ENCODE measurements at places on chromosomes 7 and 10.

- no peaks in the 10 kb centered on the region for H3K27me3 ChIP-seq
- no peak overlapping the region for H3K4me3 ChIP-seq
- peak; percentile 52 for DNase-seq
- H3K4me1 ChIP-seq = no peaks in the 10 kb centered on the region
Measured at GRCh38 chr10:516764-517163, 172.7 kb downstream of the DIP2C start.

DNA sequence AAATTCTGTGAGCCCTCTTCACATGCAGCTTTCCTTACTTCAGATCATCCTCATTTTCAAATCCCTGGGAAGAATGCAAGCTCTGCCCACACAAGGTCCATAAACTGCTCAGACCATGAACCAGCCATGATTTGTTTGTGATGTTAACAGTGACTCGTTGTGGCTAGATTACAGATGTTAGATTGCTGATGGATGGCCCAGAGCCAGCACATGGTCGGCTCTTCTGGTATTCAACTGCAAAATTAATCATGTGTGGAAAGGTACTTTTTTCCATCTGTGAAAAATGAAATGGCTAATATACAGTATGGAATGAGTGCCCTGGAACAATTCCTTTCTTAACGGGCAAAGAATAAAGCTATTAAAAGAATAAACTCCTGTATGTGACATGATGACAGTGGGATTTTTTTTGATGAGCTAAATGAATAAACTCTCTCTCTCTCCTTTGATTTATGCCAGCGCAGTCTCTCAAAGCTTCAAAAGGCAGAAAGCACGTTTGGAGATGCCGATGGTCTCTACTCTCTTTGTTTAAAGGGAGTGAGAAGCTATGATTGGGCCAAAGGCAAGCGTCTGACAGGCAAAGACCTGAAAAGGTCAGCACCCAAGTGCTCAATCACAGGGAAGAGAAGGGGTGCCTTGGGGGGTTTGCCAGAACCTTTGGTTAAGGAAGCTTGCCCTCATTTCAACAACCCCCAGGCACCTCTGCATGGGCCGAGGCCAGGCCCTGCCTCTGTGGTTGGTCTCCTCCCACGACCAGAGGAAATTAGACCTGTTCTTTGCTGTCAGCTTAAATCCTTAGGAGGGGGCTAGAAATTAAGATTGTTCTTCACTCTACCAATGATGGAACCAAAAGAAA is 444.0 kb upstream of the NFE2L3 start:
- H3K27me3 ChIP-seq = no peaks in the 10 kb centered on the region
- no peak for DNase-seq
- no peaks in the 10 kb centered on the region for H3K36me3 ChIP-seq
- no peak overlapping the region for H3K4me3 ChIP-seq

DNA sequence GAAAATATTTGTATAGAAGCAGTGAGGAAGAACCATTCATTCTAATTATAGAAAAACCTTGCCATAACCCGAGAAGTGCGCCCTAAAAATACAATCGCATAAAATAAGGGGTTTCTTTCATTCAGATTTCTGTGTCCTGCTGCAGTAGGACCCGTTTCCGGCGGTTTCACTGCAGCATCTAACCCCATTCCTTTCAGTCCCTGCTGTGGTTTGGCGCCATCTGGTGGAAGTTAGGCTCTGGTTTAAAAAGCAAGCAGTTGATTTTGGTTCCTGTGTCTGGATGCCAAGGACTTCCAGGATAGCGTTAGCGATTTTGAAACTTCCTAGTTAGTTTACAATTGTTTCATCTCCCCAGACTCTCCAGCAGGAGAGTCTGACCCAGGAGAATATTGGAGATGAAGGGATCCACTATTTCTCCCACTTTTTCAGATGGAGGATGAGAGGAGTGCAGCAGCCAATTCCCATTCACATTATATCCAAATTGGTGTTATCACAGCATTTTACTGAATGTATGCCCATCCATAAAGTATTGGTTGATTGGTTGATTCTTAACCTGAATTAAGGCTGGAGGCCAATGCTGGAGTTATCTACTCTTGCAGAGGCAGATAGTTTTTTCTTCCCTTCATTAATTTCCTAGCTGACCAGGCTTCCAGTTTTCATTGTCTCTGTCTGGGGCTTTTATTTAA is 128.8 kb upstream of the CACNA2D1 start:
- H3K4me1 ChIP-seq = no peaks in the 10 kb centered on the region
- no peaks in the 10 kb centered on the region for H3K27me3 ChIP-seq
- H3K36me3 ChIP-seq = no peaks in the 10 kb centered on the region
- H3K4me3 ChIP-seq = peak overlapping the region; percentile 17

GRCh38 chr7:24896031-24896501 is 83.9 kb downstream of the OSBPL3 start:
- no peak for DNase-seq
- no peaks in the 10 kb centered on the region for H3K4me1 ChIP-seq
- no peak overlapping the region for H3K4me3 ChIP-seq
- H3K27ac ChIP-seq = no peak overlapping the region

- H3K27ac ChIP-seq = no peak overlapping the region
- no peaks in the 10 kb centered on the region for H3K36me3 ChIP-seq
- H3K4me1 ChIP-seq = no peaks in the 10 kb centered on the region
- no peak overlapping the region for H3K4me3 ChIP-seq
Measured at GRCh38 chr7:11341285-11341944, 367.7 kb downstream of the PHF14 start.

GRCh38 chr10:522350-522749 is 167.1 kb downstream of the DIP2C start:
- no peak overlapping the region for H3K27ac ChIP-seq
- peak; percentile 45 for DNase-seq
- no peak overlapping the region for H3K4me3 ChIP-seq
- no peaks in the 10 kb centered on the region for H3K36me3 ChIP-seq

DNA sequence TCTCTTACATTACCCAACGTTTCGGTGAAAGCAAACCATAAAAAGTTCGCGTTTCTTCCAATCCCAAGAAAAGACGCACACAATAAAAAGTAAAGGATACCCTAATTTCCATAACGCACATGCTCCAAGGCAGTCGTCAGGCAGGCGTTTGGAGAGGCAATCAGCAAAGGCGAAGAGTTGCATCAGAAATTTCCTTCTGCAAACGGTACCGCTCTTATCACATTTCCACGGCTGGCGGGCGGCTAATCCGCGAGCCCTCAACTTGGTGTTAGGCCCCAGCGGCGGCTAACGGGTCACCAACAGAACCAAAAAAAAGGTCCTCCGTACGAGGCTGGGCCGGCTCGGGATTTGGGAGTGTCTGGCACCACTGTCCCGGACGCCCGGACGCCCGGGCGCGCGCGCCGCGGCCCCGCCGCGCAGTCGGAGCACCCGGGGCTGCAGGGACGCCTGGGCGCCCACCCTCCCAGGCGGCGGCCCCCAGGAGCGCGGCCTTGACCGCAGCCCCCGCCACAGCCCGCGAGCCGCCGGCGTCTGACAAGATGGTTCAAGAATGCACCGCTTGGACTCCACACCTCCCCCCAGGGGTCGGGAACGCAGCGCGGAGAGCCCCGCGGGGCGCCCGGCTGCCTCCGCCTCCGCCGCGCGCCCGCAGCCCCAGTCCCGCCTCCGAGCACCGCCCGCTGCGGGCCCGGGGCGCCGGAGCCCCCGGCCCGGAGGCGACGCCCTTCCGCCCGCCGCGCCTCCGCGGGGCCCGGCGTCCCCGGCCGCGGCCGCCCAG is 9.8 kb upstream of the GRB10 start:
- no peaks in the 10 kb centered on the region for H3K36me3 ChIP-seq
- H3K4me1 ChIP-seq = peaks cover 5% of the 10 kb centered on the region
- DNase-seq = no peak
- peak overlapping the region; percentile 87 for H3K4me3 ChIP-seq
- H3K27ac ChIP-seq = peak overlapping the region; percentile 77

GRCh38 chr10:21584834-21585530 is 51.0 kb downstream of the MLLT10 start:
- no peak overlapping the region for H3K27ac ChIP-seq
- H3K36me3 ChIP-seq = peaks cover 13% of the 10 kb centered on the region
- no peak for DNase-seq
- H3K4me1 ChIP-seq = no peaks in the 10 kb centered on the region
- no peak overlapping the region for H3K4me3 ChIP-seq

DNA sequence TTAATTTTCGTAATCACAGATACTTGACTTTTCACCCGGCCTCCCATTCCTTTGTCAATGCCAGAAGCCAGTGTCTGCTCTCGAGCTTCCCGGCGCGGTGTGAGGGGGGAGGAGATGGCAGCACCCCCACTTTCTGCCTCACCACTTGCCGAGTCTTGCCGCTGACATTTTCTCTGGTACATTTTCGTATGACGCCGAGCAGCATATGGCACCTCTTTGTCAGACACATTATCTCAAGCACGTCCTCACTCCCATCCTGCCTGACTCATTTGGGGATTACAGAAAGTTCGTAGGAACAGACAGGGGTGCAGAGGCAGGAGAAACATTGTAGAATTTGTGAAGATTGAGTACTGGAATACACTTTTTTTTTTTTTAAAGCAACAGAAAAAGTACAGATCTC is 60.8 kb upstream of the SORCS3 start:
- no peaks in the 10 kb centered on the region for H3K4me1 ChIP-seq
- no peak for DNase-seq
- H3K36me3 ChIP-seq = no peaks in the 10 kb centered on the region
- H3K27ac ChIP-seq = no peak overlapping the region
- no peaks in the 10 kb centered on the region for H3K27me3 ChIP-seq

DNA sequence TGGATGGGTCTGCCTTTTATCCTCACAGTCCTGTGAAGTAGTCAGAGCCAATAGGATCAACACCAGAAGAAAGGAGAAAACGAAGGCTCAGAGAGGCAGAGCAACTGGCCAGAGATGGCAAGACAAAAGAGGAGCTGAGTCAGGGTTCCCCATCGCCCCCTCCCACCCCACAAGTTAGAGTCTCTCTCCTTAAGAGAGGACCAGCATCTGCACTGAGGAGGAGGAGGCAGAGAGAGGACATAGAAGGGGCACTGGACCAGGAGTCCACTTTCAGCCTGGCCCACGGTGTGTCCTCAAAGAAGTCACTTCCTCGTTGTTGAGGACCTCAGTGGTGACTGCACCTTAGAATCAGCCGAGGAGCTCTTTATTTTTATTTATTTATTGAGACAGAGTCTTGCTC is 11.6 kb downstream of the SPOCK2 start:
- no peak for DNase-seq
- H3K27me3 ChIP-seq = no peaks in the 10 kb centered on the region
- H3K36me3 ChIP-seq = no peaks in the 10 kb centered on the region

GRCh38 chr7:2971914-2972834 is 71.5 kb downstream of the CARD11 start:
- H3K4me3 ChIP-seq = no peak overlapping the region
- DNase-seq = no peak
- no peaks in the 10 kb centered on the region for H3K27me3 ChIP-seq
- no peaks in the 10 kb centered on the region for H3K36me3 ChIP-seq
- no peak overlapping the region for H3K27ac ChIP-seq

- no peaks in the 10 kb centered on the region for H3K27me3 ChIP-seq
- no peaks in the 10 kb centered on the region for H3K4me1 ChIP-seq
- H3K4me3 ChIP-seq = no peak overlapping the region
- H3K27ac ChIP-seq = no peak overlapping the region
Measured at GRCh38 chr7:157550300-157551275, 213.8 kb downstream of the DNAJB6 start.

DNA sequence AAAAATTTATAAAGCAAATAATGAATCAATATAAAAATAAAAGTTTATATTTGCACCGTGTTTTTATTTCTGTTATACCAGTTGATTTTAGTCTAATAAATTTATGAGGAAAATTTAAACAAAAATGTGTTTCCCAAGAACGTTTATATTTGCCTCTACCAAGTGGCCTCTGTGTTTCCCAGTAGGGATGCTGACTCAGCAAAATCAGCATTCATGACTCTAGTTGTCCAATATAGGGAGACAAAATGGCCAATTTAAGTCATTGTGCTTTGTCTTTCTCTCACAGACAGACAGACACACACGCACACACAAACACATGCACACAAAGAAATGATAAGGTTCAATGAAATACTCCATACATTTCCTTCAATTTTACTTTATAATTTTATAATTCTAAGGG is 942.5 kb upstream of the ZWINT start:
- no peak overlapping the region for H3K27ac ChIP-seq
- no peak for DNase-seq
- H3K27me3 ChIP-seq = no peaks in the 10 kb centered on the region
- no peaks in the 10 kb centered on the region for H3K4me1 ChIP-seq
- H3K4me3 ChIP-seq = no peak overlapping the region

DNA sequence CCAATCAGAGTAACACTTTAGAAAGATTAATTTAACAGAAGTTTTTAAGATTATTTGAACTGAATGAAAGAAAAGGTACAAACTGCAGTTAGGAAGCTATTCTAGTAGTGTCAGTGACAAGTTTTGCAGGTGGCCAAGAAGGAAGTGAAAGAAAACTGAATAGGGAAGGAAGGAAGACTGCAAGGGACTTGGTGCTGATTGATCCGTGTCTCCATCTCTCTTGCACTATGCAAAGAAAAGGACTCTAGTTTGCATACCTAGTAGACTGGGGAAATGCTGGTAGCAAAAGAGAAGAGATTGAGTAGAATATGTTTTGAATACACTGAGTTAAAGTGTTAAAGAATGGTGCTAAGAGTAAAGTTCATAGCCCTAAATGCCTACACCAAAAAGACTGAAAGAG is 33.0 kb downstream of the OR6V1 start:
- H3K4me3 ChIP-seq = no peak overlapping the region
- no peaks in the 10 kb centered on the region for H3K36me3 ChIP-seq
- DNase-seq = no peak
- no peaks in the 10 kb centered on the region for H3K4me1 ChIP-seq
- no peaks in the 10 kb centered on the region for H3K27me3 ChIP-seq
- H3K27ac ChIP-seq = no peak overlapping the region

DNA sequence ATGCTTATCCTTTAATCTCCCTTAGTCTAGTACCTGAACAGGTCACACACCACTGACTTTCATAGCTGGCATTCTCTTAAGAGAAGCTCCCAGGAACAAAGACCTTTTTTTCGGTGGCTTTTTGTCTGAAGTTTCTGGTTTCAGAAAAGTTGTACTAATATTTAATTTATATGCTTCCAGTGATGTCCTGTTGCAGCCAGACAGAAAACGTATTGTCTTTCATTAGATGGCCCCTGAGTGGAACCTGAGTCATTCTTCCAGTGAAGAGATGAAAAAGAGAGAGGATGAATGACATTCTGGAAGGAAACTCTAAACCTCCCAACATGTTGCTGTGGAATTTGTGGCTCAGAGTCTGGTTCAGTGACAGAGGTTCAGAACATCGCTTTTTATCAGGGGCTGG is 274.8 kb upstream of the TAC1 start:
- no peak overlapping the region for H3K4me3 ChIP-seq
- no peak for DNase-seq
- H3K4me1 ChIP-seq = no peaks in the 10 kb centered on the region
- no peaks in the 10 kb centered on the region for H3K27me3 ChIP-seq

GRCh38 chr7:94643771-94644545 is 12.0 kb downstream of the SGCE start:
- no peaks in the 10 kb centered on the region for H3K4me1 ChIP-seq
- no peak for DNase-seq
- no peaks in the 10 kb centered on the region for H3K27me3 ChIP-seq
- H3K4me3 ChIP-seq = no peak overlapping the region
- no peak overlapping the region for H3K27ac ChIP-seq
- no peaks in the 10 kb centered on the region for H3K36me3 ChIP-seq

Measured in ascending aorta (tissue), 2 donors.